ENCODE measurements at places on chromosomes 13 and 19.
A peak's percentile ranks its signal among the peaks of the same experiment; 100 is the strongest.

DNA sequence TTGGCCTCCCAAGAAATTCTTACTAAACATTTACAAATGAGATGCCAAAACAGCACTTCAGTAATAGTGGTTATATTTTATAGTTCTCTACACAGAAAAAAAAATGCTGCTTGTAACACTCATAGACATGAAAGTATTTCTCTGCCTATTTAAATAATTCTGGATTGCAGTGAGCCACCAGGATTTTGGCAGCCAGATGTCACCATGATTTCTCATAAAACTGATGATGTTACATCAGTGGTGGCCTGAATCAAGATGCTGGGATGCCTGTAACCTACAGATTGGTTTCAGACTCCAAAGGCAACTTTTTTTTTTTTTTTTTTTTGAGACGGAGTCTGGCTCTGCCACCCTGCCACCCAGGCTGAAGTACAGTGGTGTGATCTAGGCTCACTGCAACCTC, 2.7 kb upstream of the CAPS start:
- DNase-seq, result no peak

DNA sequence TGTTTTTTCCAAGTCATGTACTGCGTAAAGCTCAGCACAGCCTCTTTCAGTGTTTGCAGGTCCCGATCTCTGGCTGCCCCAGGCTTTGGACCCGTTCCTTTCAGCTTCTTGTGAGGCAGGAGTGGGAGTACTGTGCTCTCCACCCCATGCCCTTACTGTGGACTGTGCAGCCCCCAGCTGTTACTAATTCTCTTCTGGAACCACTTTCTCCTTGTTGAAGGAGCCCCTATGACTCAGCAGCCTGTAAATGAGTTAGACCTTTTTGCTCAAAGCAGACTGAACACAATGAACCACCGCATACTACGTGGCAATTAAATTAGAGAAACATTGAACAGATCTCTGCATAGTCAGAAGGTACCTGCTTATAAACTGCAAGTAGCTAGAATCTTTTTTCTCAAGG, 39.0 kb downstream of the SERTM1 start:
- no peak for DNase-seq

GRCh38 chr13:106883976-106884375, 316.0 kb upstream of the ARGLU1 start:
- DNase-seq, result no peak

DNA sequence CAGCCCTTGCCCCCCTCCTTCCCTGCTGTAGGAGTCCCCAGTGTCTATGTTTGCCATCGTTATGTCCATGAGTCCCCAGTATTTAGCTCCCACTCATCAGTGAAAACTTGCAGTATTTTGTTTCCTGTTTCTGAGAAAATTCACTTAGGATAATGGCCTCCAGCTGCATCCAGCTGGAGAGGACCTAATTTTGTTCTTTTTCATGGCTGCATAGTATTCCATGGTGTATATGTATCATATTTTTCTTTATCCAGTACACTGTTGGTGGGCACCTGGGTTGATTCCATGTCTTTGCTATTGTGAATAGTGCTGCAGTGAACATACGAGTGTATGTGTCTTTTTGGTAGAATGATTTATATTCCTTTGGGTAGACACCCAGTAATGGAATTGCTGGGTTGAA, 18.0 kb upstream of the POP4 start:
- DNase-seq, result no peak

DNA sequence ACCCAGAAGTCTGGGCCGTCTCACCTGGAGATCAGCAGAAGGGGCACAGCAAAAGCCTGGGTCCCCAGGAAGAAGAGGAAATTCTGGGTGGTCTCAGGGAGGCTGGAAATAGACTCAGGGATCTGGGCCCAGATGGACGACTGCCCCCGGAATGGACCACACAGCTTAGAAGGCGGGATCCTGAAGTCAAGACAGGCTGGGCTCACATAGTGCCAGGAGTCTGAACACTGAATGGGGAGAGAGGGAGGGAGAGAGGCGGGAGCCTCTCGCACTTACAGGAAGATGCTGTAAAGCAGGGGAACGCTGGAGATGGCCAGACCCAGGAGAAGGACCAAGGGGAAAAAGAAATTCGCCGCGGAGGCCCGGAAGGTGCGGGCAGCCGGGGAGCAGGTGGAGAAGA, 1.3 kb upstream of the LENG1 start:
- no peak for DNase-seq

DNA sequence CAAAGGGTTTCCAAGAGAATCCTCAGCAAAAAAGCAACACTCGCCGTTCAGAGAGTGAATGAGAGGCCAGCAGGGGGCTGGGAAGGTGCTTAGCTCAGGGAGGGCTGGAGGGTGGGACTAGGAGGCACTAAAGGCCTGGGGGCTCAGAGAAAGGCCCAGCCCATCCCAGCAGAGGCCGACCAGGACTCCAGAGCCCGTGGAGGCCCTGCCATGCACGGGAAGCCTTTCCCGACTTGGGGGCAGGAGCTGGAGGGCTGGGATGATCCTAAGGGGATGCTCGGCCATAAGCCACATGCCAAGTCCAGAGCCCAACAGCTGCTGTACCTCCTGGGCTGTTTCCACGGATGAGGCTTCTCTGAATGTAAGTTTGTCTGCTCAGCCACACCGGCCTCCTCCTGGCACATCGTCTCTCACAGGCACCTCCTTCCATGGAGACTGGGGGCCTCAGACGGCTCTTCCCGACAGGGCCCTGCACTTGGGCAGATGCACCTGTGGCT, 19.5 kb downstream of the RASA3 start:
- no peak for DNase-seq

DNA sequence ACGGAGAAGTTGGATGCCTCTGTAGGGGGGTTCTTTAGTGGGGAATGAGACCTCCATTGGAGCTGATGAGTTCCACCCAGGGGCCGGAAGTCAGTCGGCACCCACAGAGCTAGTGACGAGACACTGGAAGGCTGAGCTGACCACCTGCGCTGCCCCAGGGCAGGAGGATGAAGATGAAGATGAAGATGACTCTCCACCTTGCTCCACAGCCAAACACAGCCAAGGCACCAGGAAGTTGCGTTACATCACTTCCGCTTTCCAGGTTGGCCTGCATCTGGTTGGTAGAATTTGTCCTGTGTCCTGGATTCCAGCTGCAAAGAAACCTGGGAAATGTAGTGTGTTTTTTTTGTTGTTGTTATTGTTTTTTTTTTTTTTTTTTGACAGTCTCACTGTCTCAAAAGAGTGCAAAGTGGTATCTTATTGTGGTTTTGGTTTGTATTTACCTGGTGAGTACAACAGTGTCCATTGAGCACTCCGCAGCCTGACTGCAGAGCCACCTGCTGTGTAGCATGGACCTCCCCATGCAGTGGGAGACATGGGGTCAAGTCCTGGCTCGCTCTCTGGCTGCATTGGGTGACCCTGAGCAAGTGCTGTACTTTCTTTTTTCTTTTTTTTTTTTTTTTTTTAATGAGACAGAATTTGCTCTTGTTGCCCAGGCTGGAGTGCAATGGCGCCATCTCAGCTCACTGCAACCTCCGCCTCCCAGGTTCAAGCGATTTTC, 1.9 kb downstream of the TBC1D17 start:
- DNase-seq, result no peak

- DNase-seq, result no peak
Measured at GRCh38 chr13:32408296-32409000, 19.5 kb downstream of the N4BP2L1 start.

DNA sequence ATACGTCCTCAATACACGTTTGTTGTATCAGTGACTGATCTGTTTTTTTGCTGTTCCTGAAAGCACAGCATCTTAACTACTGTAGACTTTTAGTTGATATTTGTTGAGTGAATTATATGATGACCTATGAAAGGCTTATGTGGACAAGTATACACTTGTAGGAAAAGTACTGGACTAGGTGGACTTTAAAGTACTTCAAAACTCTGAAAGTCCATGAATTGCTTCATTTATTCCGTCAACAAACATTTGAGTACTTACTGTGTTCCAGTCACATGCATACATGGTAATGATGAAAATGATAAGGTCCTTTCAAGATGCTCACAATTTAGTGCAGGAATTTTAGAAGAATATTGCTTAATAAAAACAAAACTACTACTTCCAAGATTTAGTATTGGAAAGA, 3.1 kb downstream of the WDFY2 start:
- no peak for DNase-seq

DNA sequence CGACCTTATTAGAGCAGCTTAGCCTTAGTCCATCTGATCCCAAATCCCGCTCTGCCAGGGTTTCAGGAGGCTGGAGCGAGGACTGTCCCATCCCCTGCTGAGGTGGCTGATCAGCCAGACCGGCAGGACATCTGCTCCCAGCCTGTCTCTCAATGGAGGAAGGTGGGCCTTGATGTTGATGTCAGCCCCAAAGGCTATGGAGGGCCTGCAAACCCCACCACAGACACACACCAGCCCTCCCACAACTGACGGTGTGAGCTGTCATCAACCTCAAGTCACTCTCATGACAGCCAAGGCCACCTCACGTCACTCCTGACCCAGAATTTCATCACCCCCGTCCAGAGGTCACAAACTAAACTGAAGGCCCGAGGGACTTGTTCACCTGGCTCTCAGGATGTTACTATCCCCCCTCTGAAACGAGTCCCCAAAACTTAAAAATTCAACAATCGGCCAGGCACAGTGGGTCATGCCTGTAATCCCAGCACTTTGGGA, 25.5 kb downstream of the RHPN2 start:
- DNase-seq, result no peak

- DNase-seq, result no peak
Measured at GRCh38 chr13:111177081-111177711, 62.1 kb downstream of the ARHGEF7 start.

GRCh38 chr13:38943231-38943630, 47.4 kb downstream of the STOML3 start:
- no peak for DNase-seq

DNA sequence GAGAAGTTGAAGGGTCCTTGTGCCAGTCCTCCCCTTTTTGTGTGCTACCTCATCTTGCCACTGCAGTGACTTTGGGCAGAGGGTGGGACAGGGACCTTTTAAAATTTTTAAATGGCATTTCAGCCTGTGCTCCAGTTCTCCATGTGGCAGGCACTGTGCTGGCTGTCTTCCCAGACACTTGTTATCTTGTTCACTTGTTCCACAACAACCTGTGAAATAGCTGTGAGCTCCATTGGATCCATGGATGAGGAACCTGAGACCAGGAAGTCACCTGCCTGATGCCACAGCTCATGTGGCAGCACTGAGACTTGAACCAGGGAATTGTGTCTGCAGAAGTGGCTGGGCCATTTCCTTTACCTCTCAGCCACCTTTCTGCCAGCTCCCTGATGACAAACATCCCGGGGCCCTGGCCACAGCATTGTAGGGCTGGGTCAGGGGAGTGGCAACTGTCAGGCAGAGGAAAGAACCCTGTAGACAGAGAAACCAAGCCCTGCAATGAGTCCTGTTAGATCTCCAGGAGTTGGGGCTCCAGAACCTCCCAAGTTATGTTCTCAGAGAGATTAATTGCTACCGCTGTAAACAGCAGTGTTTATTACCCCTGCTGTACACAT, 6.4 kb downstream of the EGLN2 start:
- DNase-seq, result no peak

- no peak for DNase-seq
Measured at GRCh38 chr19:29121684-29122083, 91.3 kb downstream of the UQCRFS1 start.

GRCh38 chr13:31846182-31846938, 107.0 kb downstream of the RXFP2 start:
- DNase-seq, result peak; percentile 2
